ENCODE measurements at places on chromosomes 1 and 21. TPM values are rescaled to one million over a fixed set of nuclear protein-coding genes. Genes with fewer than 3 reads are reported as not detected.
A peak's percentile ranks its signal among the peaks of the same experiment; 100 is the strongest.

DNA sequence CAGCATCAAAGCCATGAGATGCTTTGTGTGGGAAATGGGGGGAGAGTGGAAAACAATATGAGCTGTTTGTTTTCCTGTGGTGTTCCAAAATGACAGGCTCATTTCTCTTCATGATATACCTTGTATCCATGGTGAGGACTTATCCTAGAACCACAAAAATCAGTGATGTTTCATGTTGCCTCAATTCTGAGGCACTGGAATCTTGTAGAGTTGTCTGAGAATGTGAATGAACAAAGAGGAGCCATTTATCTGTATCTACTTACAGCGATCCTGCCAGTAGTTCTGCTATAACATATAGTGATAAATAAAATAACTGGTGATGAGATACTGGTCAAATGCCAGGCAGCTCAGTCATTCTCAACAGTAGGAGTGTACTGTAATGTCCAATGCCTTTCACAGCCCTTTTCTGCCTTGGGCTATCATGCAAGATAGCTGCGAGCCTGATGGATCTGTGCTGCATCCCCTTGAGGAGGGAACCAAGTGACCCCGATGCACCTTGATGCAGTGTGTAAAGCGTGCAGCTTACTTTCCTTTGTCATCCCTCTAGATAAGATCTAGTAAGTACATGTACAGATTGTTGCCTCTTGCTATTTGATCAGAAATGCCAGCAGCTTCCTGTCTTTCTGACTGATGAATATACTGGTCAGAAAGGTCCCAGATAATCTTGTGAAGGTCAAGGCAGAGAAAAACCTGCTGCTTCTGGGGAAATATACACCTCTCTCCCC is 52.8 kb downstream of the SLC44A3 start:
- no peaks in the 10 kb centered on the region for H3K36me3 ChIP-seq
- H3K27me3 ChIP-seq: no peaks in the 10 kb centered on the region
- H3K27ac ChIP-seq: no peak overlapping the region

DNA sequence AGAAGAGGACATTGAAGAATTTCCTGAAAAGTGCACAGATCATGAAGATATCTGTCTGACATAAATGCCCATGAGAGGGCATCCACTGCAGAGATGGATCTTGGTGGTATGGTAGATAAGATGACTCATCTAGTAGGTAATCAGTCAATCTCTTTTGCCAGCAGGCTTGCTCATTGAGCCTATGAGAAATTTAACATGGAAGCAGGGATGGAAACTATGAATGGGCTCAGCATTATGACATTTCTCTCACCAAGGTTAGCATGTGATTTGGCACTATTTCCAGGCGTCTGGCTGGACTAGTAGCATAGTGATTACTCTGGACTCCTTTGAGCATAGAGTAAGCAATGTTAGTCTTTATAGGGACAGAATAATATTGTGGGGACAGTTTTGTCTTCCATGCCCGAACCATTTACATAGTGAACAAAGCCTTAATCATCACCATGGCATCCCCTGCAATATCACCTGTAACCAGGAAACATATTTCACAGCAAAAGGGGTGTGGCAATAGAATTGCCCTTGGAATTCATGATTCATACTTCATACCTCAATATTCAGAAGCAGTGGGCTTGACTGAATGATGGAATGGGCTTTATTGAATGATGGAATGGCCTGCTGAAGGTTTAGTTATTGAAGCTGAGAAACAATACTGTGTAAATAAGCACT is 7.3 kb downstream of the OR2C3 start:
- no peaks in the 10 kb centered on the region for H3K4me1 ChIP-seq
- no peaks in the 10 kb centered on the region for H3K36me3 ChIP-seq
- no peak overlapping the region for H3K27ac ChIP-seq
- no peaks in the 10 kb centered on the region for H3K27me3 ChIP-seq

DNA sequence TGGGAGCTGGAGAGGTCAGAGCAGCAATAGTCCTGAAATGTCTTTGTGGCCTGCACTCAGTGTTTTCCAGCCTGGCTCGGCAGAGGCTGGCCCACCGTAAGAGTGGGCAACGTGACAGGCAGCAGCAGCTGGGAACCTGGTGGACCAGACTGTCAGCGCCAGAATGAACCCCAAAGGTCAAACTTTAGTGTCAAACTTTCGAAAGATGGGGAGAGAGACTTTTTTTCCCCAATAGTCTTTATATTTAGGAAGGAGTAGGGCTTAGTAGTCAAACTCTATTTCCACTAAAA is 10.3 kb downstream of the BLACAT1 start:
- H3K4me1 ChIP-seq: peaks cover 56% of the 10 kb centered on the region
- H3K4me3 ChIP-seq: no peak overlapping the region
- DNase-seq: no peak
- no peaks in the 10 kb centered on the region for H3K27me3 ChIP-seq
- no peak overlapping the region for H3K27ac ChIP-seq

GRCh38 chr1:162040001-162040400 is 16.3 kb upstream of the OLFML2B start:
- H3K27me3 ChIP-seq: no peaks in the 10 kb centered on the region
- no peak overlapping the region for H3K4me3 ChIP-seq
- DNase-seq: no peak
- H3K27ac ChIP-seq: no peak overlapping the region

GRCh38 chr1:34984435-34984792 is 733 bp downstream of the TMEM35B start:
- peak overlapping the region; percentile 89 for H3K27ac ChIP-seq
- peak overlapping the region; percentile 69 for H3K4me3 ChIP-seq
- no peaks in the 10 kb centered on the region for H3K27me3 ChIP-seq
- peaks cover 12% of the 10 kb centered on the region for H3K4me1 ChIP-seq

- DNase-seq: no peak
- H3K36me3 ChIP-seq: no peaks in the 10 kb centered on the region
- no peaks in the 10 kb centered on the region for H3K27me3 ChIP-seq
- H3K4me3 ChIP-seq: no peak overlapping the region
Observed at GRCh38 chr1:39818482-39818881, 29.8 kb upstream of the BMP8B start.

DNA sequence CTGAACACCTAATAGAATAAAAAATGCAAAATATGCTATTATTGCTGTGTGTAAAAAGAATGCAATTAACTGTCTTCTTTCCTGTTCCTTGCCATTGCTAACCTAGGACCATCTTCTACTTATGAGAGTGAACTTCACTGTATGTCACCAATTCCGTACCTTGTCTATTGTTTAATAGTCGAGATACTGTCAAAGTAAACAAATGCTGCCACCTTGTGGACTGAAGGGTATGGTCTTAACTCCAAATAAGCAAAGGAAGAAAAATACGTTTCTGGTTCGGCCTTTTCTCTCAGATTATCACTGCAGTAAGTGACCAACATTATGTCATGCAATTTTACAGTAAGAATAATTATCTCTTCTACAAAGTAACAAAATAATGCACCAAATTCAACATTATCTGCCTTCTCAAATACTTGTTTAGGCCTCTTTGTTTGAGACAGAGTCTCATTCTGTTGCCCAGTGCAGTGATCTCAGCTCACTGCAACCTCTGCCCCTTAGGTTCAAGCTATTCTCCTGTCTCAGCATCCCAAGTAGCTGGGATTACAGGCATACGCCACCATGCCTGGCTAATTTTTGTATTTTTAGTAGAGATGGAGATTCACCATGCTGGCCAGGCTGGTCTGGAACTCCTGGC is 133.4 kb downstream of the COP1 start:
- peak; percentile 80 for DNase-seq
- H3K4me1 ChIP-seq: no peaks in the 10 kb centered on the region

DNA sequence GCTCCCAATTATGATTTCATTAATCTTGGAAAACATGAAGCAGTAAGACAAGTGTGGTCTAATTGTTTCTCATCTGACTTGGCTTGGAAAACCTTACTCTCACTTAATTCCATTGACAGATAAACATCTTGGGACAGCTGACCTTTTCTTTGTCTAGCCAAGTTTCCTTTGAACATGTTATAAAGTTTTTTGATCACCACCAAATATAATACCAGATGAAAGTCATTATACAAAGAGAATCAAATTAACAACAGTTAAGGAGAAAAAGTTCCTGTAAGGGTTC is 50.2 kb downstream of the ALG14 start:
- DNase-seq: no peak
- H3K36me3 ChIP-seq: no peaks in the 10 kb centered on the region
- H3K4me3 ChIP-seq: no peak overlapping the region
- peak overlapping the region; percentile 31 for H3K27ac ChIP-seq
- no peaks in the 10 kb centered on the region for H3K27me3 ChIP-seq
- peaks cover 10% of the 10 kb centered on the region for H3K4me1 ChIP-seq

- H3K4me1 ChIP-seq: peaks cover 14% of the 10 kb centered on the region
- DNase-seq: no peak
- no peak overlapping the region for H3K4me3 ChIP-seq
- no peak overlapping the region for H3K27ac ChIP-seq
- no peaks in the 10 kb centered on the region for H3K36me3 ChIP-seq
- no peaks in the 10 kb centered on the region for H3K27me3 ChIP-seq
Observed at GRCh38 chr1:223776075-223776814, 63.9 kb downstream of the CAPN2 start.

GRCh38 chr1:39569034-39569433 is 7.6 kb downstream of the PABPC4 start:
- H3K36me3 ChIP-seq: no peaks in the 10 kb centered on the region
- peaks cover 4% of the 10 kb centered on the region for H3K4me1 ChIP-seq
- no peaks in the 10 kb centered on the region for H3K27me3 ChIP-seq

DNA sequence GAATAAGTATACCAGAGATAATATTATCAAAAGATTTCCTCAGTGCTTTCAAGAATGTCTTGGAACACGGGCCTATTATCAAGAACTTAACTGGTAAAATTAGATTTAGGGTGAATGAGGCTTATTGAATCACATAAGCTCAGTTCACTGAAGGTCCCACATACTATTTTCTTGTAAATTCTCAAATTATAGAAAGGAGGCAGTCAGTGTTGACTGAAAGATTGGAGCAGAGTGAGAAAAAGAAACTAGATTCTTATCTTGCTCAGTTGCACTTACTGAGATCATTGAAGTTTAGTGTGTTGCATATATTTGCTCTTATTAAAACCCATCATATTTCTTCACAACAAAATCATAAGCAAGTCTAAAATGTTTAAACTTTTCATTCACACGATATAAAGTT is 3.9 kb upstream of the RGS1 start:
- no peak overlapping the region for H3K4me3 ChIP-seq
- H3K36me3 ChIP-seq: no peaks in the 10 kb centered on the region
- no peaks in the 10 kb centered on the region for H3K27me3 ChIP-seq
- H3K4me1 ChIP-seq: no peaks in the 10 kb centered on the region
- H3K27ac ChIP-seq: no peak overlapping the region
- no peak for DNase-seq

- no peaks in the 10 kb centered on the region for H3K36me3 ChIP-seq
- DNase-seq: no peak
- no peaks in the 10 kb centered on the region for H3K4me1 ChIP-seq
- H3K4me3 ChIP-seq: no peak overlapping the region
Observed at GRCh38 chr21:21029164-21029563, 31.0 kb downstream of the NCAM2 start.

DNA sequence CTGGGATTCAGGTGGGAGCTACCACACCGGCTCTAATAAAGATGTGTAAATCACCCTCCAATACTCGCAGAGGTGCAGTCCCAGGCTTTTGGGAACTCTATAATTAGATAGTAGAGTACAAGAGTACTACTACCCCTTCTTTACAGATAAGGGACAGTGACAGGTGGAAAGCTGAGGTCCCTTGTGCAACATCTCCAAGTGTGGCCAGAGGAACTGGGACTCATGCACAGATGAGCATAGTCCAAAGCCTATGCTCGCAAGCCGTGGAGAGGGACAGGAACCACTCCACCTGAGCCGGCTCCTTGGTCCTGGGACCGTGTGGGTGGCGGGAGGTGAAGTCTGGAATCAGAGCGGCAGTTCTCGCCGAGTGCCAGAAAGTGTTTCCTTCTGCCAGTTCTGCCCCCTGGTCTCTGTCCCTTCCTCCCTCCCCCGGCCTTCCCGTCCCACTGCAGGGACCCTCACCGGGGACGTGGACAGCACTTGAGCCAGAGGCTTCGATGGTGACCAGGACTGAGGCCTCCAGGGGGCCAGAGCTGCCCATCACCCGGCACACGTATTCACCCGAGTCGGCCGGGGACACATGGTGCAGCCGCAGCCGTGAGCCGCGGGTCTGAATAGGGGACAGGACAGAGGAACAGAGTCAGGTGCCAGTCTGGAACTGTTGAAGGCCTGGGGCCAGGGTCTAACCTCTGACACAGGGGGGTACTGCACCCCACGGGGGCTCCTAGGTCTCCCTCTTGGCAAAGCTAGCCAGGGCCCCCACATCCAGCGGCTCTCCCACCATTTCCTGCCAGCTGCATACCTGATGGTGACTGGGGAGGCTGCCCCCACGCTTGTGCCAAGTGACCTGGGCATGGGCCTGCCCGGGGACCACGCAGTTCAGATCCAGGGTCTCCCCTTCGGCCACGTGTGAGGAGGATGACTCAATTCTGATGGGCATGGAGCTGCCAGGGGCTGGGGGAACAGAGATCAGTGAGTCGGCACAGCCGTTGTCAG is 33.9 kb downstream of the LDLRAD2 start:
- H3K4me3 ChIP-seq: no peak overlapping the region
- H3K27me3 ChIP-seq: no peaks in the 10 kb centered on the region
- no peaks in the 10 kb centered on the region for H3K36me3 ChIP-seq
- no peak overlapping the region for H3K27ac ChIP-seq
- H3K4me1 ChIP-seq: no peaks in the 10 kb centered on the region
- no peak for DNase-seq

- H3K36me3 ChIP-seq: no peaks in the 10 kb centered on the region
- no peak overlapping the region for H3K27ac ChIP-seq
- DNase-seq: peak; percentile 25
- no peaks in the 10 kb centered on the region for H3K4me1 ChIP-seq
Observed at GRCh38 chr1:199954699-199955098, 72.8 kb upstream of the NR5A2 start.

- no peaks in the 10 kb centered on the region for H3K4me1 ChIP-seq
- no peaks in the 10 kb centered on the region for H3K27me3 ChIP-seq
- no peak within 1 kb of the TSS for H3K4me3 ChIP-seq
- no peaks in the 10 kb centered on the region for H3K36me3 ChIP-seq
Observed at GRCh38 chr1:205084360-205084759, at the start of gene TMEM81. TMEM81 (minus strand) TSS chr1:205084460; CDS start chr1:205084320, 140 bp downstream.

DNA sequence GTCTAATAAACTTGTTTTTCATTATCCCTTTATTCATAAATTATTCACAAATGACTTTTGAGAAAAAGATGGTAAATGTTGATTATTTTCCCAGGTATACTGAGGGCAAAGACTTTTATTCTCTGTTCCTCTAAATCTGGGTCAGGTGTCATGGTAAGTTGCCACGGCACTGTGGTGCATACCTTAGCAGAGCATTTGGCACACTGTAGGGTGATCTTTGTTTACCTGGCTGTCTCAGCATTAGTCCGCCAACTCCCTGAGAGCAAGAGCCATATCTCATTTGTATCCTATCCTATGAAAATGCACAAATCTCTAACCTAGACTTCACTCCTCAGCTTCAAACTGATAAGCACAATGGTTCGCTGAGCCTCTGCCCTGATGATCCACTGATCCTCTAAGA is 24.9 kb downstream of the GDAP2 start:
- no peaks in the 10 kb centered on the region for H3K4me1 ChIP-seq
- no peak for DNase-seq
- H3K27ac ChIP-seq: no peak overlapping the region
- no peaks in the 10 kb centered on the region for H3K36me3 ChIP-seq
- no peaks in the 10 kb centered on the region for H3K27me3 ChIP-seq

RNF186 gene
- polyA plus RNA-seq: not detected

RFX5 gene
- polyA plus RNA-seq: 43.6 TPM

PRAMEF33 gene
- polyA plus RNA-seq: not detected

GLIS1 gene
- 2.9 TPM for polyA plus RNA-seq

S100A3 gene
- polyA plus RNA-seq: 0.67 TPM

F13B gene
- 0.70 TPM for polyA plus RNA-seq

MAP3K21 gene
- 17.2 TPM for polyA plus RNA-seq

ALX3 gene
- 0.49 TPM for polyA plus RNA-seq

GPR25 gene
- polyA plus RNA-seq: not detected

HAO2 gene
- not detected for polyA plus RNA-seq

LINGO4 gene
- 1.4 TPM for polyA plus RNA-seq

CLDN19 gene
- 0.12 TPM for polyA plus RNA-seq

LCE1B gene
- polyA plus RNA-seq: not detected

TP73 gene
- polyA plus RNA-seq: 2.2 TPM
